ENCODE measurements at places on chromosomes 7 and 10. TPM values are rescaled to one million over a fixed set of nuclear protein-coding genes. Genes with fewer than 3 reads are reported as not detected.

FGL2 gene
- total RNA-seq: not detected

MAT1A gene
- 1.8 TPM for total RNA-seq

- no peak overlapping the region for H3K27ac ChIP-seq
- H3K36me3 ChIP-seq: peaks cover 4% of the 10 kb centered on the region
- no peak for DNase-seq
Measured at GRCh38 chr7:138377306-138377705, 82.8 kb upstream of the TRIM24 start.

GRCh38 chr7:69430384-69431021 is 167.8 kb upstream of the AUTS2 start:
- no peaks in the 10 kb centered on the region for H3K36me3 ChIP-seq
- peak overlapping the region; percentile 27 for H3K4me3 ChIP-seq
- peak; percentile 29 for DNase-seq
- no peaks in the 10 kb centered on the region for H3K27me3 ChIP-seq
- H3K4me1 ChIP-seq: no peaks in the 10 kb centered on the region

GRCh38 chr7:154953006-154953684 is 49.8 kb downstream of the PAXIP1 start:
- no peak overlapping the region for H3K4me3 ChIP-seq
- no peaks in the 10 kb centered on the region for H3K27me3 ChIP-seq
- peaks cover 33% of the 10 kb centered on the region for H3K36me3 ChIP-seq
- H3K4me1 ChIP-seq: no peaks in the 10 kb centered on the region
- peak; percentile 80 for DNase-seq
- H3K27ac ChIP-seq: no peak overlapping the region

- H3K27ac ChIP-seq: no peak overlapping the region
- H3K4me3 ChIP-seq: no peak overlapping the region
- H3K27me3 ChIP-seq: no peaks in the 10 kb centered on the region
- no peak for DNase-seq
- peaks cover 11% of the 10 kb centered on the region for H3K36me3 ChIP-seq
Measured at GRCh38 chr10:132056663-132057062, 9.1 kb upstream of the JAKMIP3 start.
